ENCODE measurements at places on chromosomes 12 and 14.

DNA sequence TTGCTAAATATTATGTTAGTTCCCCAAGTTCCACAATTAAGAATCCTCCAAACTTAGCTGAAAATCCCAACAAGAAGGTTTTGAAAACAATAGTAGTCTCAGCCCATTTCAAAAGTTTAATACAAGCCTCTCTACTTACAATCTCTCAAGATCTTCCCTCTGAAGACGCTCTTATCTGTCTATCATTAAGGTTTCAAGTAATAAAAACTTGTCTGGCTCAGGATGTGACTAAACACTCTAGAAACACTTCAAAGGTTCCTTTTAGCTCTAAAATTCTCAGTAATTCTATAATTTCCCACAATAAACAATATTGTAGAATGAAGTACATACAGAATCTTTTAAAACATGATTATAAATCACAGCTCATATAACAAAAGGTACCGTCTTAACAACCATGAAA, 16.3 kb downstream of the YAF2 start:
- DNase-seq: no peak

DNA sequence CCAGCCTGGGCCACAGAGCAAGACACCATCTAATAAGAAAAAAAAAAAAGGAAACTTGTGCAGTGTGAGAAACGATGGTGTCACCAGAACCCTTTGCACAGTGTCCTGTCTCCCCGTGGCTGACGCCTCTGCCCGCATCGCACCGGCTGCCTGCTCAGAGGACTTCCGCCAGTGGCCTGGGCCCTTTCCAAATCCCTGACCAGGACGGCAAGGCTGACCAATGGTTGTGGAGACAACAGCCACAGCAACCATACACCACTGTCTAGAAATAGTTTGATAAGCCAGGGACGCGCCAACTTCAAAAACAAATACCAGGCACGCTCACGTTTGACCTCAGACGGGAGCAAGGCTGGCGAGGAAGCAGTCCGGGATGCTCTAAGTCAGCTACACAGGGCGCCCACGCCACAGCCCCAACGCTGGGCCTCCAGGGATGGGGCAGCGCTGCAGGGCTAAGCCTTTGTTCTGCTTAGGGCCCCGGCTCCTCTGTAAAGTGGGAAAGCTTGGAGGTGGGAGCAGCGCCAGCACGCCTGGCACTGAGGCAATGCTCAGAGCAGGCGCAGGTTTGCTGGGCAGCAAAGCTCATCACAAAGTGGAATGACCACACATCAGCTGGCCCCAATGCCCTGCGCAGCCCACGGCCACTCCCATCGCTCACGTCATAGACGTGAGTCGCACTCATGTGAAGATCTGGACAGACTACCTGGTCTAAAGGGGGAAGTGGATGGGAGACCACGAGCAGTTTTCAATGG, 12.5 kb downstream of the PGAM5 start:
- no peak for DNase-seq

- no peak for DNase-seq
These were observed 74.1 kb downstream of the RIN3 start for GRCh38 chr14:92587700-92588085.

- DNase-seq: no peak
These were observed 133.5 kb downstream of the KTN1 start for GRCh38 chr14:55713486-55713885.

- no peak for DNase-seq
These were observed 2.2 kb upstream of the DLK1 start for GRCh38 chr14:100724536-100724935.

DNA sequence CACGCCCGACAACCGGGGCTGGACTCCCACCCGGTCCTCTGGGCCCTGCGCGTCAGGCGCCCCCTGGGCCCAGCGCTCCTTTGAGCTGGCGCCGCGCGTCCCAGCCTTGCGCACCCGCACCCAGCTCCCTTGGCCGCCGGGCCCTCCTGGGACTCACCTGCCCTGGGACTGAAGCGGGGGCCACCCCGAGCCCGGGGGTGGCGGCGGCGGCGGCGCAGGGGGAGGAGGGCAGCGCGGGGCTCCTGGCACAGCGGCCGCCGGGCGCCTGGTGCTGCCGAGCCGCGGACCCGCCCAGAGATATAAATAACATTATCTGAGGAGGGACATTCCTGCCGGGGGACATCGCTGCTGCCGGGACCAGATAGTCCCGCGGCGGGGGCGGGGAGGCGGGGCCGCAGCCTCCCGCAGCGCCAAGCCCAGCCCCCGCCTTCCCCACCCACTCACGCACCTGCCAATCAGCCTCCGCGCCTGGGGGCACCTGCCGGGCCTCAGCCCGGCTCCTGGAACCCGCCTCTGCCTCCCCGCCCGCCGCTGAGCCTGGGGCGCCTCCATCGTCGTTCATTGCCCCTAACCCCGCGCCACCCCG, at the start of gene SPTB:
Gene SPTB, minus strand, starts transcription at position 273 of the 586 bp plus-strand sequence. CDS start 56,813 bp downstream, outside the sequence.
- DNase-seq: peak; percentile 27

All from putamen (tissue), 1 donor.